ENCODE measurements at places on chromosomes 1 and 21.

- no peak for DNase-seq
Measured at GRCh38 chr21:34548781-34549376, 36.9 kb upstream of the KCNE1 start.

GRCh38 chr1:54791880-54792522 is 9.1 kb downstream of the TTC22 start:
- no peak for DNase-seq

DNA sequence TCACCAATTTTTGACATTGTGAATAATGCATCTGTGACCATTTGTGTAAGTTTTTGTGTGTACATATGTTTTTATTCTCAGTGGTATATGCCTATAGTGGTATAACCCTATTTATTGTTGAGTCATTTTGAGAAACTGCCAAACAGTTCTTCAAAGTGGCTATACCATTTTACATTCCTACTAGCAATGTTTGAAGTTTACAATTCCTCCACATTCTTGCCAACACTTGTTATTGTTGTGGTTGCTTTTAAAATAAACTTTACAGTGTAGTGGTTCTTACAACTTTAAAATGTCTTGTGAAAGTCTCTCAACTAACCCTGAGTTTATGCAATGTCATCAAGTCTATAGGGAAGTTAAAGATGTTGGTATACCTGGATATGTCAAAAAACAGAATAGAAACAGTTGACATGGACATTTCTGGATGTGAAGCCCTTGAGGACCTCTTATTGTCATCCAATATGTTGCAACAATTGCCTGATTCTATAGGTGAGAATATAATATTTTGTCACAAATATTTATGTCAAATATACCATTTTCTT is 219.4 kb downstream of the LRRC40 start:
- no peak for DNase-seq

DNA sequence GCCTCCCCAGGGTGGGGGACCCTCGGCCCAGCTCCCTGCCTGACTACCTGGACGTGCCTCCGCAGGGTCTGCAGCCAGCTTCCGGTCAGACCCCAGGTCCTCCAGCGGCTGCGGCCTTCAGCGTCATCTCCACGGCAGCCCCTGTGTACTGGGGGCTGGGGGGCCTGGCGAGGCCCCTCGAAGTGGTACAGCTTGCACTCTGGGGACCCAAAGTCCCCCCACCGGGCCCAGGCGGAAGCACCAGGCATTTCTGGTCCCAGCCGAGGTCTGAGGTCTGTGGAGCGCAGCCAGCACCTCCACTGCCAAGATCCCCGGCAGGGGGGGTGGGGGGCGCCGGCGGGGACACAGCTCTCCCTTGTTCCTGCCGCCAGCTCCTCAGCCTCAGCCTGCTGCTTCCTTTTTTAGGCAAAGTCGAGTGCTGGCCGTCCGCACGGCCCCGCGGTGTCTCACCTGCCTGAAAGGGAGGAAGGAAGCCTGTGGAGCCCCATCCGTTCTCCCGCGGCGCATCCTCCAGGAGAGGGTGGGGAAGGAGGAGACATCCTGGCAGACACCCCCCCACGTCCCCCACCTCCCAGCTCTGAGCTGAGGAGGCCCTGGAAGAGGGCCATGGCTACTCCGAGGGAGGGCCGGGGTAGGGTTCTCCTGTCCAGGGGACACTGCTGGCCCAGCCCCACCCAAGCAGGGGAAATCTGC is 1.2 kb upstream of the VWA1 start:
- DNase-seq = peak; percentile 75

DNA sequence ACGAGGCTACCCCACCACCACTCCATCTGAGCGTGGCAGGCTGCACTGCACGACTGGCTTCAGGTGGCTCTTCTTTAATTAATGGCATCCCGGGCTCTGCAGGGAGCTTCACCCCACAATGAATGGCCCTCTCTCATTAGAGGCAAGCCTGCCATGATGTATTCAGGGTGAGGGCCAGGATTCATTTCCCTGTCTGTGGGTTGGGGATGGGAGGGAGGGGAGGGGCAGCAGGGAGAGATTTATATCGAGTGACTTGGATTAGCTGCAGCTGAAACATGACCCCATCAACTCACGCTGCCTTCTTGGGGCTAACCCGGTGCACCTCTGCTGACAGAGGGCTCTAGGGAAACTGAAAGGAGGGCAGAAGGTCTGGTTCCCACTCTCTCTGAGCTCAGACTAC is 54.2 kb downstream of the ERI3 start:
- no peak for DNase-seq

GRCh38 chr1:236395947-236396664 is 2.0 kb downstream of the EDARADD start:
- DNase-seq = no peak

DNA sequence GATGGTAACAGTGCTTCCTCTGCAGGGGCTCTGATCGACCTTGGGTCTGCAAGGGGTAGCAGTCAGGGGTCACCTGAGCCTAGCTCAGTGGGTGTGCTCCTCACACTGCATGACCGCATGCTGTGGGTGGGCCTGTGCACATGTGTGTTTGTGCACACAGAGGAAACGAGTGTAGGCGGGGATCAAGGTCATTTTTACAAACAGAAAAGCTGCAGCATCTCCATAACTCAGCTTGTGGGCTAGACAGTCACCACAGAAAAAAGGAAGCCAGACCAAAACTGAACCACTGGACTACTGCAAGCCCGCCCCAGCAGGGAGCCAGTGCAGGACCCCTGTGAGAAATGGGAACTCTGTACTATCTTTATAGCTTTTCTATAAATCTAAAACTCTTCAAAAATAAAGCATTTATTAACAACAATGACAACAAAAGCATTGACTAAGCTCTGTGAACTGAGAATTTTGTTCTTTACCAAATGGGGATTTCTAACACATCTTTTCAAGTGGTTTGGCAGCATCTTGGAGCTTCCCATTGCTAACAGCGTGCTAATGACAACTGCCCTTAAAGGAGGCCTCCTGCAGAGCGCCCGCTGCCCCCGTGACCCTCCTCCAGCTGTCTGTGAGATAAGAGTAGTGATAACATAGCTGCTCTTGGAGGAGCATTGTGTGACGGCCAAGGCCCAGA is 19.9 kb upstream of the NEK2 start:
- DNase-seq = no peak

GRCh38 chr1:43559714-43560113 is 29.0 kb downstream of the PTPRF start:
- DNase-seq = no peak

DNA sequence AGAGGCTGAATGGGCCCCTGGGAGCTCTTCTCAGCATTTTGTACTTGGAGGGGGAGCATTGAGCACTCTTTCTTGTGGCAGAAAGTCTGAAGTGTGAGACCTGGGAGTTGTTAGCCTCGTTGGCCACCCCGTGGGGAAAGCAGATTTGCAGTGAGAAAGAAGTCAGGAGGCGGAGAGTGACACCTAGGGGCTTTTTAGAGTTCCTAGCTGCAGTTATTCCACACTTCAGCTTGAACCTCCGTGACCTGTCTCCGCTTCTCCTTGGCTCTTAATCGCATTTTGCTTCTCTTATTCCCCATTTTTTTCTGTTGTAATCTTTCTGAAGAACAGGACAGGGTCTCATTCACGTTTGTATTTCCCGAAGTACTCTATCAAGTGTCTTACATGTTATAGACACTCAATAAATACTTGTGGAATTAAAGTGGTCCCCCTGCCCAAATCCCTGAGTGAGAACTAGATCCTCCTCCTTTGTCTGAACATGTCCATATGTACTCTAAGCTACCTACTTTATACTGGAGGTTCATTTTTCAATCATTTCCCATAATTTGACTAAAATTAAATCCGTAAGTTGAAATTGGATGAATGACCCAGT is 14.5 kb upstream of the C1orf141 start:
- no peak for DNase-seq

DNA sequence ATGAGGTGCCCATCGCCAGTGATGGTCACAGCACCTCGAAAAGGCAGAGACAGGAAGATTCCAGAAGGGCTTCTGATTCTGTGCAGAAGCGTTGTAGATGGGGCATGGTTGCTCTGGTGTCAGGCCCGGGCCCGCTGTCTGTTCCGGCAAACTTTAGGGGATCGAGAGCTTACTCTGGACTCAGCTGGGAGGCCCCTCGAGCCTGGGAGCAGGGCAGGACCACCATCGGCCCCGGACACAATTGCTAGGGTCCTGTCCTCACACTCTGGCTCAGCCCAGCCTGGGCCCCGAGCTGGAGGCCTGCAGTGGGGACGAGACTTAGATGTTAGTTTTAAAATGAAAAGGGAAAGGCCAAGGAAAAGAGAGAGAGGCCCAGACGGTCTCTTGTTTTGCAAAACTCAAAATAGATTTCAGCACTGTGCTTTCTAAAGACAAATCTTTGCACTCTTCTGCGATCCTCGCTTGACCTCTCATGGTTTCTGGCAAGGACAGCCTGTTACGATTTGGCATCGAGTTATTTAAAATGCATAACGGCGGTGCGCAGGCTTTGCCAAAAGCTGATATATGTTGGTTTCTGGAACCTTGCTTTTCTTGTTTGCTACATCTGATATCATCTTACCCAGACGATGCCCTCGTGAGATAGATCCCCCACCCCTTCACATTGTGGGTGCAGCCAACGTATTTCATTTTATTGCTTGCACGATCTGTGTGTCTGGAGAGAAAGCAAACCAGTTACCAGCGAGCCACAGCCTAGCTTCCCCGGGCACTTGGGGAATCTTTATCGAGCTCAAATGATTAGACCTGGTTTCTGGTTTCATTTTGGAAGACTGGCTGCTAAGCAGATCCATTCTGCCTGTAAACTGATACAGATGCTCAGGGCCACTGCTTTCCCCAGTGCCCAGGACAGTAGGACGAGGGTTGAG is 58.0 kb downstream of the PRDM16 start:
- DNase-seq = no peak

GRCh38 chr1:231162970-231163829 is 1.3 kb downstream of the TRIM67 start:
- no peak for DNase-seq

GRCh38 chr1:212951126-212951946 is 995 bp downstream of the VASH2 start:
- no peak for DNase-seq

Data from nucleus accumbens (tissue), 56 donors.